ENCODE measurements at places on chromosomes 12 and 14. TPM values are rescaled to one million over a fixed set of nuclear protein-coding genes. Genes with fewer than 3 reads are reported as not detected.

The IGF1 gene
- 68.0 TPM for total RNA-seq

- DNase-seq, result no peak
Observed at GRCh38 chr12:95243497-95244183, 26.0 kb downstream of the VEZT start.

- no peak for DNase-seq
Observed at GRCh38 chr12:12039897-12040296, 30.8 kb upstream of the BCL2L14 start.

DNA sequence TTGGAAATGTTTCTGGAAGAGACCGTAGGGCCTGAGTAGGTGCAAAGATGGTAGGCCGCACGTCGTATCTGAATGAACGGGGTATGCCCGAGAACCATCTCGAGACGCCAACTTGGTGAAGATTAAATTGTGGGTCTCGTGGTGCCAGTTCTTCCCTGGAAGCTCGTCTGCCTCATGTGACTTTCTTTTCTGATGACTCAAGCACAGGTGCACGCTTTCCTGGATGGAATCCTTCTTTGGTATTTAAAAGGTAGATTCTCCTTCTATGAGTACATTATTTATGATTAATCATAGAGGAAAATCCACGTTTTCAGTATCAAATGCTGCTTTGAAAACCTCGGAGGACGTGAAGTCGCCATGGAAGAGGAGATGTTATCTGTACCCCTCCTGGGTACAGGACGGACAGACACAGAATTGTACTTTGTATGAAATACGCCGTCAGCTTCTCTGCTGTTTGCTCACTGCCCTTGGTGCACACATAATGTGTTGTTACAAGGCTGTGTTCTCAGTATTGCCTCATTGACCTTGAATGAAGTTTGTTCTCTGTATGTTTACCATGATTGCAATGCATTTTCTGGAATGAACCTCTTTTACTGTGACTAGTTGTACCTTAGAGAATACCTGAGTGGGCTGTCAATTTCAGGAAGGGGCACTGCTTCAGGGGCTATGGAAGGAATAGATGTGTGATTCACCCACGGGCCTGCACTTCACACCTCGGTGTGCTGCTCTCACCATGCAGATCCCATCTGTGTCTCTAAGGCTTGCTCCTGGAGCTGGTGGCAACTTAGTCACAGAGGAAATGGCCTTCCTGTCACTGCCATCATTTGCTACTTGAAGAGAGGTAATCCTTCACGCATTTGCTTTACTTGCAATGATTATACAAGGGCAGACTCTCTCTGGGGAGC lies 137.3 kb upstream of the RTL1 start:
- DNase-seq, result no peak

DNA sequence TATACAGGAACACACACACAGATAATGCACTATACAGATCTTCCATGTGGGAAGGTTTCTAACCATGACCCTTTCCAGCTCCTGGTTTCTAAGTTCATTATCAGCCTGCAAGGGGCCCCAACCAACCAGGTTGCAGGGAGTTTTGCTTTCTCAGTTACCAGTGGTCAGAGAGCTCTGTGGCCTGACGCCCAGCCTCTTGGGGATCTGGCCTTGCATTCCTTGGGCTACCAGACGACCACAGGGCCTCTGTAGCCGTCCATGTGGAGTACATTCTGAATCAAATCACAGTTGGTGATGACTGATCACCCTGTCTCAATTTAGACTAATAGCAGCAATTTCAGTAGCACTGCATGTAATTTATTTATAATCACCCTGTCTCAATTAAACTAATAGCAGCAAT lies 47.5 kb downstream of the PAH start:
- DNase-seq, result no peak

DNA sequence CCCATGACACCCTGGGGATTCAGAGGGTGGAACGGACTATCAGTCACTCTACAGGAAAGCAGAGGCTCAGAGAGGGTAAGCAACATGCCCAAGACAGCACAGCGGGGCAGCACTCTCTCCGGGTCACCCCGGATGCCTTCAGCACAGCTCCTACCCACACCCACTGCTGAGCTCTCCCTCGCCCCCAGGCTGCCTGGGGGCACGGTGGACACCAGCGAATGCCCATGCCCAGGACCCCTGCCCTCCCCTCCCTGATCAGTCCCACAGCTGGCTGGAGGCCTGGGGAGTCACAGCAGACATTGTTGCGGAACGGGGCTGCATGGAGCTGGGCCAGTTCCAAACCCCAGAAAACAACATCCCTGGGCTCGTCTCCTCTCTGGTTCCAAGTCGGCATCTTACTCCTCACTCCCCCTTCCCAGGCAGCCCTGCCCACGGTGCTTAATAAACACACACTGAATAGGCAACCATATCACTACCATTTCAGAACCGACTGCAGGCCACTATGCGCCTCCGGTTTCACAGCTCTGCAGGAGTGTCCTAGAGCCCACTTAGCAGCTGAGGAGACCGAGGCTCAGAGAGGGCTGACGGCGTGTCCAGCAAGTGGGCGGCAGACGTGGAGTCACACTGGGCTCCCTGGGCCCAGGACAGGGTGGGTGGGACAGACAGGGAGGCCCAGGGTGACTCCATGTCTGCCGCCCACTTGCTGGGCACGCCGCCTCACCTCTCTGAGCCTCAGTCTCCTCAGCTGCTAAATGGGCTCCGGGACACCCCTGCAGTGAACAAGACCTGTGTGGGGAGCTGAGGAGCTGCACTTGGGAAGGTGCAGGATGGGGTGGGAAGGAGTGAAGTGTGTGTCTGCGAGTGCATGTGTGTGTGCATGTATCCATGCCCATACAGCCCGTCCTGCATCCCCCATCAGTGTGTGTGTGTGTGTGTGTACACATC lies 27.0 kb downstream of the CCDC85C start:
- no peak for DNase-seq

- DNase-seq, result no peak
Observed at GRCh38 chr14:71632440-71632946, 299.7 kb upstream of the RGS6 start.

Data from vagina (tissue), 2 donors.